ENCODE measurements at places on chromosomes 11 and 22. TPM values are rescaled to one million over a fixed set of nuclear protein-coding genes. Genes with fewer than 3 reads are reported as not detected.
A peak's percentile ranks its signal among the peaks of the same experiment; 100 is the strongest.

The CCDC116 gene
- 0.22 TPM for total RNA-seq

DNA sequence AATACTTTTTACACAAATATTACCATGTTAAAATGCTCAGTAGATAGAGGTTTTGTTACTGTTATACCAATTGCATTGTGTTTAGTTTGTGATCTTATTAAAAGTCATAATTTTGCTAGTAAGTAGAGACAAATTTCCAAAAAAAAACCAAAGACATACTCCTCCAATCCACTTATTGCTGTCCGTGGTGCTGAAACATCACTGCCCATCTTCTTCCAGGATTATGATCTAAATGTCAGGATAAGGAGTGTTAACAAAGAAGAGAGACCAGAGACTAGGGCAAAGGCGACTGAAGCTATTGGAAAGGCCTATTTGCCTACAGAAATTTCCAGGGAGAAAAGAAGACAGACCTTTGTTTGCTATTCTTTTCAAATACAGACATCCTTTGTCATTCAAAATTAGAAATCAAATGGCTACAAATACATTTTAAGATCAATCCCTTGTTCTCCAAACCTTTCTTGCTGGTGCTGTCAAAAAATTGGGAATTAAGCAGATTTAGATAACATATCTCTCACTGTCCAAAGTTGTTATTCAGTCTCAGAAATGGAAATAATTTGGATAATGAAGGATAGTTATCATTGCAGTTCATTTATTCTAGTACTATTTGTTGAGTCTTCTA, 199.7 kb downstream of the C11orf91 start:
- H3K27ac ChIP-seq, result no peak overlapping the region
- peak; percentile 46 for DNase-seq
- H3K4me1 ChIP-seq, result no peaks in the 10 kb centered on the region
- no peaks in the 10 kb centered on the region for H3K36me3 ChIP-seq
- no peak overlapping the region for H3K4me3 ChIP-seq

- DNase-seq, result no peak
- H3K27ac ChIP-seq, result no peak overlapping the region
- H3K27me3 ChIP-seq, result no peaks in the 10 kb centered on the region
- no peaks in the 10 kb centered on the region for H3K36me3 ChIP-seq
These were observed 22.6 kb upstream of the ALDH3B2 start for GRCh38 chr11:67696998-67697397.

DNA sequence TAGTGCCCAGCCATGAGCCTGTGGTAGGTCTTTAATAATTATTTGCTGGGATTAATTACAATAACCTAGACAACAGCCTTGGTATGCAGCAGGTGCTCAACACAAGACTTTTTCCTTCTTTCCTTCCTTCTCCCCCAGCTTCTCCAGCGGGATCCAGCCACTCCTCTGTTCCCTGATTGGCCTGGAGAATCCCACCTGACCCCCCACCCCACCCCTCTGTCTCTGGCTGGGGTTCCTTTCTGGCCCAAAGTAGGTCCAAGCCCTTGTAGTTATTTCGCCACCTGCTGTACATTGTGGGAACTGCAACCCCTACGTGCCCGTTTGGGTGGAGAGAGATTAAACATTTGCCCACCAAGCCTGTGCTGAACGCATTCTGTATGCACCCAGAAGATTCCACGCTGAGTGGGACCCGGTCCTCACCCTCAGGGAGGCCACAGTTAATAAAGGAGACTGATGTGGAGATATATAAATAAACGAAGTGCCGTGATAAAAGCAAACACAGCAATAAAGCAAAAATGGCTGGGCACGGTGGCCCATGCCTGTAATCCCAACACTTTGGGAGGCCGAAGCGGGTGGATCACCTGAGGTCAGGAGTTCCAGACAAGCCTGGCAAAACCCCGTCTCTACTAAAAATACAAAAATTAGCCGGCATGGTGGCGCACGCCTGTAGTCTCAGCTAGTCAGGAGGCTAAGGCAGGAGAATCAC, 32.1 kb upstream of the DGKZ start:
- H3K4me3 ChIP-seq, result no peak overlapping the region
- H3K36me3 ChIP-seq, result peaks cover 44% of the 10 kb centered on the region
- DNase-seq, result peak; percentile 62
- H3K4me1 ChIP-seq, result no peaks in the 10 kb centered on the region

The TPBGL gene
- 0.20 TPM for total RNA-seq

DNA sequence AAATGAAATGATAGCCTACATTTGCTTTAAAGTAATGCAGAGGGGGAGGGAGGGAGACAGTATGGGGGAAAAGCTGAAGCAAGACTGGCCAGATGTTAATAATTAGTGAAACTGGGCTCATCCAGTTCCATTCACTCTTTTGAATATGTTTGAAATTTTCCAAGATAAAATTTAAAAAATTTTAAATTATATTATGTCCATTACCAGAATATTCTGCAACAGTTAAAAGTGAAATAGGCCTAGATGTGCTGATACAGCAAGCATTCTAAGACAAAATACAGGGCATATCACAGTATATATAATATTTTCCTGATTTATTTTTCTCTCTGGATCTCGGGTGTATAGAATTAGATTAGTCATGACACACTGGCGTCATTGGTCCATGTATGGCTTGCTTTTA, 13.6 kb upstream of the ZNRF3 start:
- H3K27ac ChIP-seq, result no peak overlapping the region
- H3K4me1 ChIP-seq, result no peaks in the 10 kb centered on the region
- no peaks in the 10 kb centered on the region for H3K27me3 ChIP-seq
- H3K36me3 ChIP-seq, result no peaks in the 10 kb centered on the region

DNA sequence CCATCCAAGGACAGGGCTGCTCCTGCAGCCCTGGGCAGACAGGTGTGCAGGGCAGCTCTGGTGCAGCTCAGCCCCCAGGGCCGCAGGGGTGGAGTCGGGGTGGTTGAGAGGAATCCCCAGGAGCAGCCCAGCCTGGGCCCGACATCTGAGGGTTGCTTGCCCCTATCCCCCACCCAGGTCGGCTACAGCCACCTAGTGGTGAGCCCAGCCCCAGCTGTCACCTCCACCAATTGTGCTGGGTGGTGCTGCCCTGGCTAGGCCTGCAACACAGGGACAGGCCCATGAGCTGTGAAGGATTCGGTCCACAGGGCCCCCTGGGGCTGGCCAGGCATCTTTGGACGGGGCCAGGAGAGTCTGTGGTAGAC, 29.6 kb downstream of the RTN4R start:
- H3K36me3 ChIP-seq, result no peaks in the 10 kb centered on the region
- peaks cover 7% of the 10 kb centered on the region for H3K27me3 ChIP-seq
- DNase-seq, result no peak
- H3K4me3 ChIP-seq, result no peak overlapping the region
- H3K27ac ChIP-seq, result no peak overlapping the region

GRCh38 chr22:37205046-37205445, 7.2 kb downstream of the SSTR3 start:
- H3K4me1 ChIP-seq, result no peaks in the 10 kb centered on the region
- H3K36me3 ChIP-seq, result no peaks in the 10 kb centered on the region
- H3K4me3 ChIP-seq, result no peak overlapping the region

The MCAM gene
- 188 TPM for total RNA-seq

The LGR4 gene
- 50.0 TPM for total RNA-seq

DNA sequence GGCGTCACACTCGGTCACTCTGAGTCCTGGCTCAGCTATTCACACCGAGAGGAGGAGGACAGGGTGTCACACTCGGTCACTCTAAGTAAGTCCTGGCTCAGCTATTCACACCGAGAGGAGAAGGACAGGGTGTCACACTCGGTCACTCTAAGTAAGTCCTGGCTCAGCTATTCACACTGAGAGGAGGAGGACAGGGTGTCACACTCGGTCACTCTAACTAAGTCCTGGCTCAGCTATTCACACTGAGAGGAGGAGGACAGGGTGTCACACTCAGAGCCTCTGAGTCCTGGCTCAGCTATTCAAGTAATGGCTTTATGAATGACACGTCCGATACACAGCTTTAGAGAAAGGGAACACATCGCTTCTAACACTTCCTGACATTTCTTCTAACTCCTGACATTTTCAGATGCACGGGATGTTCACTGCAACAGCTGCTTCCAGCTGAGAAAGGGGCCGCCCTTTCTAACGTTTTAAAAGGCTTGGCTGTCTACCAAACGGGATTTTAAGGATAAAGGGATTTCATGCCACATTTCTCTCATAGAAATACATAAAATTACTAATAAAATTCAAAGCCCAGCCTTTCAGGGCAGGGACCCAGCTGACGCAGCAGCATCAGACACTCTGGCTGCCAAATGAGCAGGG, 28.1 kb downstream of the DRD4 start:
- H3K27me3 ChIP-seq, result no peaks in the 10 kb centered on the region
- no peak overlapping the region for H3K4me3 ChIP-seq
- no peaks in the 10 kb centered on the region for H3K4me1 ChIP-seq
- H3K36me3 ChIP-seq, result peaks cover 2% of the 10 kb centered on the region
- DNase-seq, result no peak

DNA sequence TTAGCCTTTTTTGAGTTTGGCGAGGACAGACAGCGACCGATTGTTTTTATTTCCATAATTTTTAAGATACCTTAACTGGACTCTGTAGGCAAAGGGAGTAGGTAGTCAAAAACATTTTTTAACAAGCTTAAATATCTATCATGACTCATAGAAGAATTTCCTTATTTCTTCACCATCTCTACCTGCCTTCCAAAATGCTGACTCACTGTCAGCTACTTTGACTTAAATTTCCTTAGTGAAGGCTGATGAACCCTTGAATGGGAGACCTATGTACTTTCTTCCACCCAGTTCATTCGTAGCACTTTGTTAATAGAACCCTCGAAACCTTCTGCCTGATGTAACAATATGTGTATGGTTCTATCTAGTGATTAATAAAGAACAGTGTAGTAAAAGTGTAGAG, 1.1 kb upstream of the MTMR2 start:
- H3K4me3 ChIP-seq, result peak overlapping the region; percentile 92
- no peaks in the 10 kb centered on the region for H3K36me3 ChIP-seq
- peaks cover 12% of the 10 kb centered on the region for H3K4me1 ChIP-seq

GRCh38 chr11:72222106-72222891, 2.3 kb upstream of the INPPL1 start:
- H3K4me3 ChIP-seq, result peak overlapping the region; percentile 88
- no peaks in the 10 kb centered on the region for H3K36me3 ChIP-seq
- no peak for DNase-seq
- H3K27ac ChIP-seq, result no peak overlapping the region
- peaks cover 17% of the 10 kb centered on the region for H3K4me1 ChIP-seq
- peaks cover 8% of the 10 kb centered on the region for H3K27me3 ChIP-seq

DNA sequence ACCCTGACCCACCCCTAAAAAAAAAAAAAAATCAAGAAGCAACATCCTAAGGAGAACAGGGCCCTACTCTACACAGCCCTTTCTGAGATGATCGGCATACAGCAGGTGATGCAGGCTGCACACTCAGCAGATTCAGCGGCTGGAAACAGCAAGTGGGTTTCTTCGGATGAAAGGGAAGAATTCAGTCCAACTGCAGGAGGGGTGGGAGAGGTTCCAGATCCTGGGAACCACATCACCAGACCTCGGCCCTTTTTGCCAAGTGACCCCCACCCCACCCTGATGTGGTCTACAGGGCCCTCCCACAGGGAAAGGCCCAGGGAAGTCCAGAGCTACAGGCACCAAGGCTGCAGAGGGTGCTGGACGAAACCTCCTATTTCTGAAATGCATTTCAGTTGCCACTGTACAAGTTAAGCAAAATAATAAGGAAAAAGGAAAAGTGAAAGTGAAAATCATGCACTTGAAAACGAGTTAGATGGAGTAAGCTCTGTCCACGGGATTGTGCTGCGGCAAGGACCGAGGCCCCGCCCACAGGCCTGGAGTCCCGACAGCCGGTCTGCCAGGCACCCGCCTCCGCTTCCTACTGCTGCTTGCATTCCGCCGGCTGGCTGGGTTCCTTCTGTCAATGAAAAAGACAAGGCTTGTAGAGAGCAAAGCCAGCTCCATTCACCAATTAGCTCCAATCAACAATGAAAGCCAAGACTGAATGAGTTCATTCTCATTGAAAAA, 16.0 kb upstream of the PHLDA2 start:
- peaks cover 36% of the 10 kb centered on the region for H3K36me3 ChIP-seq
- peaks cover 36% of the 10 kb centered on the region for H3K4me1 ChIP-seq
- no peak overlapping the region for H3K27ac ChIP-seq
- no peaks in the 10 kb centered on the region for H3K27me3 ChIP-seq
- peak; percentile 88 for DNase-seq
- H3K4me3 ChIP-seq, result peak overlapping the region; percentile 39

DNA sequence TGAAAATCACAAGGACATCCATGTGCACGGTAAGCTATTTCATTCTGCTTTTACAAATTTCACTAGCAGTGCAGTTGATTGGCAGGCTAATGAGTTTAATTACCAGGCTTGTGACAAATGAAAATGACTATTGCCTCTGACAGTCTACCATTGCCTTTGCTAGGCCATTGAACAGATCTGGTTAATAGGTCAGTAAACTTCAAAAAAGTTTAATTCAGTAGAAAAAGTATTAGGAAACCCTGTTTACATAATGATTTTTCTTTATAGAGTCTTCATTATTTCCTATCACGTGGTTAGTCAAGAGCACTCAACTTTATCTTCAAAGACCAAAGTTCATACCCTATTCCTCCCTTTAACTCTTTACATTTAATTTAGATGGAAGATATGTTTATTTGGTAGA, 77.0 kb downstream of the PRMT3 start:
- H3K27ac ChIP-seq, result no peak overlapping the region
- H3K4me3 ChIP-seq, result no peak overlapping the region
- H3K4me1 ChIP-seq, result no peaks in the 10 kb centered on the region
- DNase-seq, result no peak

DNA sequence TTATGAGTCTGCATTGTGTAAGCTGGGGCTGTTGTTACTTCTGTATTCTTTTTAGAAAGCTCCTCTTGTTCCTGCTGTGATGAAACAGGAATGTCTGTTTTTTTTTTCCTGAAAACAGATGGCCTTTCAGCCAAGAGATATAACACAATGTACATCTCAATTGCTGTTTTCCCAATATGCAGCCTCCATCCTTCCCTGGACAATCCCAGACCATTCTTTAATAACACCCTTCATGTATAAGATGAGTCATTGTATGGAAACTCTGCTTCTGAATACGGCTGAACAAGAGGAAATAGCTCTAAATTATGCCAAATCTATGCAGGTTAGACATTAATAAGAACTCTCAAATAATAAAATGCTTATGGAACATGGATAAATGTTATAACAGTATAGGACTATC, 60.2 kb upstream of the LRRC4C start:
- H3K27ac ChIP-seq, result no peak overlapping the region
- no peak overlapping the region for H3K4me3 ChIP-seq
- H3K4me1 ChIP-seq, result peaks cover 15% of the 10 kb centered on the region
- DNase-seq, result peak; percentile 39
- H3K36me3 ChIP-seq, result no peaks in the 10 kb centered on the region

The OR52L1 gene
- not detected for total RNA-seq

The MPZL3 gene
- 8.5 TPM for total RNA-seq

GRCh38 chr11:97345032-97345431, 955.2 kb downstream of the JRKL start:
- H3K36me3 ChIP-seq, result no peaks in the 10 kb centered on the region
- H3K4me3 ChIP-seq, result no peak overlapping the region
- no peaks in the 10 kb centered on the region for H3K27me3 ChIP-seq
- H3K4me1 ChIP-seq, result no peaks in the 10 kb centered on the region
- H3K27ac ChIP-seq, result no peak overlapping the region

The GRAMD4 gene
- 17.8 TPM for total RNA-seq

The NLRX1 gene
- total RNA-seq, result 9.6 TPM

Measured in astrocyte (in vitro differentiated cells and primary cell).